Fibroblast of the conjunctiva (primary cell): ENCODE measurements at places on chromosomes 3 and 15.

DNA sequence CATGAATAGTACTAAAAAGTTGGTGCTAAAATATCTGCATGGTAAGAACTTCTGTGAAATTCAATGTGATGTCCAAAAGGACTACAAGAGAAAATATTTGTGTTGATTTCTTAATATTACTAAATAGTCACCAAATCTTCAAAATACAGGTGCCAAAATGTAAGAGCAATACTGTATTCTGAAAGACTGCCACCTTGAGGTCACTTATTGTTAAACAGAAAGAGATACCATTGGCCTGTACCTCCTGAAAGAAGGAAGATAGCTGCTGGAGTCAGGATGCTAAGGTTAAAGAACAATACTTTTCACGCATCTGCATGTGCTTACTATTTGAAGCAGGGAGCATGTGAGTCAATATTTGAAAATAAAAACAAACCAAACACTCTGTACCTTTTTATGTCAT, 72.0 kb upstream of the LSAMP start:
- no peak for DNase-seq

- no peak for DNase-seq
These were observed 30.9 kb upstream of the TKT start for GRCh38 chr3:53286727-53287126.

GRCh38 chr3:15557511-15557946, 36.0 kb upstream of the COLQ start:
- DNase-seq = peak; percentile 57

GRCh38 chr15:52280326-52281084, 15.1 kb downstream of the MYO5C start:
- DNase-seq = no peak

DNA sequence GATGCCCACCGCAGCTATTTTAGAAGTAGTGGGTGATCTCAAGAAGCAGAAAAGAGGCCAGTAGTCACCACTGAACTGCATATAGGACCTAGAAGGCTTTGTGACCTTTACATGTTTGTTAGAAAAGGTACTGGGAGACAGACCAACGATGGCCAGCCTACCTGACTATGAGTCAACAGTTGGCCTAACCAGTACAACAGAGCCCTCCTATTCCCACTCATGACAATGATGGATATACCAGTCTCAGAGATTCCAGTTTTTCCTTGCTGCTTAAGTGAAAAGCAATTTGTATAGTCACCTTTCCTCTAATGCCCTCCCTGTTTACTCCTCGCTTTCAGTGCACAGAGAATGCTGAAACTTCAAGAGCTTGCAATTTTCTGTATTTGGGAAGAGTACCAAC, 86.6 kb upstream of the PPIB start:
- no peak for DNase-seq

GRCh38 chr15:91909574-91909973, 56.1 kb downstream of the SLCO3A1 start:
- DNase-seq = no peak

DNA sequence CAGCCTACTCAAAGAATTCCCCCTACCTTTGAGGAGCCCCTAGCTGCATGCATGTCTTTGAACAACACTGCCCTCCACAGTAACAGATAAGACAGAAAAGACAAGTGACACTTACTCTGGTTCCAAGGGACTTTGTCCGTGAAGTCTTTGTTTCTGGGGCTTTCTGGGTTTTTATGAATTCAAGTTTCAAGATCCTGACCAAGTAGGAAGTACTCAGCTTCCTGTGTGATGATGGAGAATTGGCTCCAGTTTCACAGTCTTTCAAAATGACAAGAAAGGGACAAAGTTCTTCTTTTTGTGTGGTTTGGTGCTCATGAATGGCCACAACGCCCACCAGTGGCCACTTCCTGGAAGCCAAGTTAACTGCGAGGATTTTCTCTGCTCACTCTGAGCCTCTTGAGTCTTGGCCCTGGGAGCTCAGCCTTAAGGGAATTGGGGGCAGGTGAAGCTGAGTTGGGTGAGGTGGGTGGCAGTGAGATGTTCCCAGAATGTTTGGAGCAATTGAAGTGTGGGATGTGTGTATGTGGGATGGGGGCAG, at the start of gene CCR1:
Gene CCR1 (minus strand): TSS at position 147 of the 538 bp plus-strand sequence. CDS start 4,000 bp downstream, outside the sequence.
- no peak for DNase-seq

DNA sequence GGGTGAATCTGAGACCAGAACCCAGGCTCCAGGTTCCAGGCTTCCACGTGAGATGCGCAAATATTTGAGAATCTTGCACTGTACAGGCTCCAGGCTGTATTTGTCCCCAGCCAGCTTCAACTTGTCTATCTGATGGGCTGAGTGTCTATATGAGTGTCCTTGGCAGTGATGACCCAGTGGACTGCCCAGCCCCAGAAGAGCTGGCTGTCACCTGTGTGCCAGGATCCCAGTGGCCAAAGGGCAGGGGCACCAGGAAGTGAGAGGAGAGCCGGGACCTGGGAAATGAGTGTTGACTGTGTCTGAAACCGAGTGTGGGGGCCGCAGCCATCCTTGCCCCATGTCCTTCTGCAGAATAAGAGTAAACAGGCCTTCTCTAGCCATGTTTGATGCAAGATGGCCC, 10.4 kb downstream of the FAH start:
- DNase-seq = no peak

GRCh38 chr15:59492389-59493377, 54.7 kb downstream of the FAM81A start:
- peak; percentile 44 for DNase-seq

DNA sequence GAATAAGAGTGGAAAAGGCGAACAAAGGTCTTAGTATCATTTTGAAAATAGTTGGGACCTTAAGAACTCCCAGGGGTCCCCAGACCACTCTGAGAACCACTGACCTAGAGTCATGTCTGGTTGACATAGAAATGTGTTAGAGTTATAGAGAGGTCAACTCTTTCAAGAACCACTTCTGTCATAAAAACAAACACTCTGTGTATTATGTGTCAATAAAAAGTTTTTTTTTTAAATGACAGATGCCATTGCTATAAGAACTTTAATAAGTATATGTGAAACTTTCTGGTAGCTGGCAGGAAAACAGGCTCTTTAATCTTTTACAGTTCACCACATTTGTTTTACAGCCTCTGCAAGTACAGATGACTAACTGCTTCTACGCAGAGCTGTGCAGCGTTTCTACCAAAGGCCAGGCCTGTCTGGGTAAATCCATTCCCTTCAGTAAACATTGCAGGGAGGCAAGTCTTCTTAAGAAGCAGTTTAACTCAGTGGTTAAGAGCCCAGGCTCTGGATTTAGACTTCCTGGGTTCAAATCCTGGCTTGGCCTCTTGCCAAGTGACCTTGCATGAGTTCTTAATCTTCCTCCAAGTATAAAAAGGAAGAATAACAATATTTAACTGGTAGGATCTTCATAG, 56.6 kb downstream of the RFTN1 start:
- peak; percentile 34 for DNase-seq

- no peak for DNase-seq
These were observed 339.6 kb upstream of the TBL1XR1 start for GRCh38 chr3:177536873-177537272.

GRCh38 chr3:132418916-132419315, 1.6 kb downstream of the DNAJC13 start:
- no peak for DNase-seq

- DNase-seq = no peak
These were observed 408.8 kb upstream of the C2CD4B start for GRCh38 chr15:62573876-62574275.

GRCh38 chr3:69137005-69137404, 14.6 kb upstream of the LMOD3 start:
- DNase-seq = no peak

DNA sequence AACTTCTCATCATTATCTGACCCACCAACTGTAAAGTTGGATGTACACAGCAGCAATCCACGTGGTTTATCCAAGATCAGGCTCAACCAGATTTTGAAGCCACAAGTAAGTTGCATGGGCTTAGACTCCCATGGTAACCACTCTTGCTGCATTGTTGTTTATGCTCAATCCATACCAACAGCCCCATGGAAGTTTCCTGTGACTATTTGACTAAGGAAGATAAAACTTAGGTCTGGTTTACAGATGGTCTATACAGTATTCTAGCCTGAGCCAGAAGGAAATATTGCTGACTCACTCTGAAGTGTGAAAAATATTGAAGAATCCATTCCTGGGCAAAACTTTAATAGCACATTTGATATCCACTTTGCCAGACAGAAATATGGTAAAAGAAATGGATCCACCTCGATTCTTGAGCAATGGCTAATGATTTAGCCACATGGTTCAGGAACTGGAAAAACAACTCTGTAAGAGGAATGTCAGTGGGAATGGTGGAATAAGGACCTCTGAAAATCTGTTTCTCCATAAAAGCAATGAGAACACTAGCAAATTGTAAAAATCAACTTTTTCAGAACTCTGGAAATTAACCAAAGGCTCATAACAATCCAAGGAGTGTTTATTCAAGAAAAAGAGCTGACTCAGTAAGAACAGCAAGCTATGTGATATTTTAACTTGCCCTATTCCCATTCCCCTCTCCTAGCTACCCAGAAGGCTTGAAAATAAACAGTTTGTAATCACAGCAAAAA, 162.9 kb upstream of the STT3B start:
- DNase-seq = no peak

GRCh38 chr3:128780101-128780837, 54.3 kb downstream of the RAB7A start:
- no peak for DNase-seq

- DNase-seq = no peak
These were observed 12.8 kb downstream of the LINGO1 start for GRCh38 chr15:77619883-77620282.

GRCh38 chr15:68499620-68500312, 67.8 kb upstream of the ITGA11 start:
- no peak for DNase-seq

DNA sequence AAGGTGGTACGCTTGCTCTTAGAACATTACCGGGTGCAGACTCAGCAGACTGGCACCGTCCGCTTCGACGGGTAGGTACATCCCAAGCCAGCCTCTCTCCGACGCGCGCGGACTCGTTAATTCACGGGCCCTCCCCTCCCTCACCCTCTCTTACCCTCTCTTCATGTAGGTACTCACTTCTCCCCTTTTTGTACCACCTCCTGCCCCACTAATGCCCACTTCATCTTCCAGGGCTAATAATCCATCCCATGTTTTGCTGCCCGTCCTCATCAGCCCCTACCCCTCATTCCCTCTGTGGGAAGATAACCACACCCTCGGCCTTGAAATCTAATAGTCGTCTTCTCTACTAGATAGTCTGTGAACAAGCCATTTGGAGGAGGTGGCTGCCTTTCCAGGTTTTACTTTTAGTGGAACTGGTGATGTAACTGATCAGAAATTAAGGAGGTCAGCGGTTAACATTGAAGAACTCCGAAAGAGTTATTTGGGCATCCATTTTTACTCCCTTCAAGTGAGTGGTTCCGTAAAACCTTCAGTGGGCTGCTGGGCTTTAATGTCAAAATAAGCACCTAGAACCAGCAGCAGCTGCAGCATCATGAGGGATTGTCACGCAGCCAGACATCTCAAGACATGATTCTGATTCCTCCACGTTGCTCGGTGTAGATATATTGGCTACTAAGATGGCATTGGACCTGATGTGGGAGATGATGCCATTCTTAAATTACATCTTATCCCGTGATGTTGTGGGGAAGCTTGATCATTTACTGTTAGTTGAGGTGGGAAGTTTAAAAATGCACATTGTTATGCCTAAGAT, 1.3 kb downstream of the FEM1B start:
- no peak for DNase-seq

- no peak for DNase-seq
These were observed 109.5 kb downstream of the VGLL4 start for GRCh38 chr3:11534011-11534792.

GRCh38 chr15:52103217-52104207, 9.1 kb downstream of the BCL2L10 start:
- DNase-seq = peak; percentile 89

- DNase-seq = no peak
These were observed 102.5 kb upstream of the TJP1 start for GRCh38 chr15:29924750-29925149.

DNA sequence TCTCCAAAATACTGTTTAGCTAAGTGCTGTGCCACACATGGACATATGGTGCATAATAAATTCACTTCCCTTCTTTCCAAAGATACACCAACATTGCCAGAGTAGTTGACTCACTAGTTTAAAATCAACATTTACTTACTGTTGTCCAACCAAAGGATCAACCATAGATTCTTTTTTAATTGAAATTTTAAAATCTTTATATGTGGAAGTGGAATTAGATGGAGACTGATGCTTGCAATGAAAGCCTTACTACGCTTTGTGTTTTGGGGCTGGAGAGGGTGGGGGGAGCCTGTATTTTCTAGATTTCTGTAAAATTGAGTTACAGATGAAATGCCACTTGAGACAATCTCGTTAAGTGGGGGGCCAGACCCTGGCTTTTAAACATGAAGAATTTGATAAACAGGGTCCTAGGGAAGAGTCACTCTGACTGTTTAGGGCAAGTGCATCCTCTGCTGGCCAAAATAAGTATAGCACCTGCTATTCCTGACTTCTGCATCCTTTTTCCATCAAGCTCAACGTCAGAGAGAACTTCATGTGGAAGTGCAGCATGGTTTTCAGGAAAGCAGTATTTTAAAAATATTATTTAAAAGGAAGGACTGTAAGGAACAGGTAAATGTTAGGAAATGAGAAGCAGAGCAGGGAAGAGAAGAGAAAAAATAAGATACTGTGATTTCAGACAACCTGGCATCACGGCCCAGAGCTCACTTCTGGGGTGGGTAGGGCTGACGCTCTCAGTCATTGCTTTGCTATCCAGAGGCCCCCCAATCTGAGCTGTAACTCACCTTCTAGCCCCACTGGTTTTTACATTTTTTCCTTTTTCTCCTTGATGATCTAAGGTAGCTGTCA, 76.7 kb downstream of the BOC start:
- DNase-seq = peak; percentile 56

- no peak for DNase-seq
These were observed 110.0 kb downstream of the RAB11A start for GRCh38 chr15:65979316-65979715.

DNA sequence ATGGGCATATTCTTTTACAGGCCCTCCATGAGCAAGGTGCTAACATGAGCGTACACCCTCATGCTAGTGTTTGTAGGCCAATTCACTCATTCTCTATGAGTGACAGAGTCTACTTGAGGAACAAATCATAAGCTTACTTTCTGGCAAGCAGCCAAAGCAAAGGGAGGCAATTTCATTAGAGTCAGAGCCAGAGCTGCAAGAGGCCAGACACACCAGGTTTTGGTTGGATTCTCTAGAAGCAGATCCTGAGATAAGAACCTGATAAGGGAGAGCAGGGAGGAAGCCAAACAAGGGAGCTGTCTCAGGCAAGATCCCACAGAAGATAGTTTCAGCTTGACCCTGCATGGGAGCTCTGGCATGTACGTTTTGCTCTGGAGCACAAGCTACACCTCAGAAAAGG, 214.1 kb upstream of the CTNNB1 start:
- DNase-seq = no peak

GRCh38 chr15:56102441-56102840, 109.0 kb upstream of the NEDD4 start:
- DNase-seq = no peak
